GM19239 (cell line): ENCODE measurements at places on chromosomes 4 and X.

GRCh38 chr4:81769244-81769643, 297.5 kb upstream of the RASGEF1B start:
- DNase-seq, result no peak

DNA sequence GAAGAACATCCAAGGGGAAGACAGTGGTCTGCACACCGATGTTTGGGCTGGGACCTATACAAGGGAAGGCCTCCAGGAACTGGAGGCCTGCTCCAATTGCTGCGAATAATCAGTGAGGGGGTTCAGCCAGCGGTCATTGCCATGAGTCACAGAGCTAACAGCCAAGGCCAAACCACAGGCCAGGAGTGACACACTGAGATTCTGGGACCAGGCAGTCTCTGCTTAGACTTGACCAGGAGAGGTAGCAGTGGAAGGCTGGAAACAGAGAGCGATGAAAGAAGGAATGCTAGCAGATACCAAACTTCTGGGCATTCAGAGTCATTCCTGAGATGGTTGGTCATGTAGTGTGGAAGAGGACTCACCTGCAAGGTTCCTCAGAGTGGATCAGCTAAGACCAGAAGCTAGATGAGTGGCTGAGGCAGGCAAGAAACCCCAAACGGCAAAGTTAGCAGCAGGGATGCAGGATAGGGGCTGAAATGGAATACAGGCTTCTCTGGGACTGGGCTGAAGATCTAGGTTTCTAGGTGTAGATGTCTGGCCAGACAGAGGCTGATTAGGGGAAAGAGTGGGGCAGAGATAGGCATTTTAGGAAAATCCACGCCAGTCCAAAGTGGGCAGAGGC, 54.7 kb downstream of the CNGA2 start:
- no peak for DNase-seq

GRCh38 chr4:168722391-168722790, 225.5 kb downstream of the PALLD start:
- no peak for DNase-seq

DNA sequence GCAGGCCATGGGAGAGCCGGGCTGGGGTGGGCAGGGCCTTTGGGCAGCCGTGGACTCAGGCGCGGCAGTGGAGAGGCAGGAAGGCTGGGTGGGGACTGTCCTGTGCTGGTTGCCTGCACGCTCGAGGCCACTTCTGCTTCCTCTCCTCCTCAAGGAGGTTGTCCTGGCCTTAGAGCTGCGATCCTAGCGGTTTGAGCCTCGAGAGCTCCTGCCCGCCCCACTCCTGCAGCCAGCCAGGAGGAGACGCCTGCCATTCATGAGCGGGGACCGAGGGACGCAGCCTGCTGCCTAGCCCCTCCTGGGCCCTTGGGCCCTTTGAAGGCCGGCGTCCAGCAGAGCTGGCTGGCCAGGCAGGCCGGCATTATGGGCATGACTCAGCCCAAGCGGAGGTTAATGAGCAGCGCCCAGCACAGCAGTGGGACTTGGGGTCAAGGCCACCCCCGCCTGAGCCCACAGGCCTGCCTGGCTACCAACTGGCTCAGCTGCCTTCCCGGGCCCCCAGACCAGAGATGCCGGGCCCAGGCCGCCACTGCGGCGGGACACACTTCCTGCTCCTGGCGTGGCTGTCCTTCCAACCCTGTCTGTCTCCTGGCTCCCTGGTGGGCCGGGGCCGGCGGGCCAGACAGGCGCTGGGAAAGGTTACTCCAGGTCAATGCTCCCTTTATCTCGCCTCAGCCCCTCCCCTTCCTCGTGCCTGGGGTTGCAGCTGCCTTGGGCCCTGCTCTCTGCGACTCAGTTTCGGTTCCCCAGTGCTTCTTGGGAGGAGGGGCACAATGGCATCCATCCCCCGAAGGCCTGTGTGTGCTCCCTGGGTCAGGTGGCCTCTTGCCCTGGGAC, 1.8 kb downstream of the ABCD1 start:
- DNase-seq, result peak; percentile 82

- no peak for DNase-seq
These were observed 37.4 kb downstream of the PPP3CA start for GRCh38 chr4:101309925-101310324.

DNA sequence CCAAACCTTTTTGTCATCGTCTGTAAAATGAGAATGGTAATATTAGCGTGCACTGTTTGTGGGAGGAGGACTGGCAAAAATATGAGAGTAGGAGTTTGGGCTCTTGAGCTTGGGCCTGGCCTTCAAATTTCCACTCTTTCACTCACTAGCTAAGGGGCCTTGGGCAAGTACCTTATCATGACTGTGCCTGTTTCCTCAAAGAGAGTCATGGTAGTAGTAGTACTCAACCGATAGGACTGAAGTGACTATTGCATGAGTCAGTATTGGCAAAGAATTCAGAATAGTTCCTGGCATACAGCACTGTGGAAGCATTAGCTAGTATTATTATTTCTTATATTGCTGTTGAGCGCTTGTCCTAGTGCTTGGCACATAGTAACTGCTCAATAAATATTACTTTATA, 16.0 kb upstream of the RBM3 start:
- DNase-seq, result no peak
